CD4-positive, alpha-beta T cell treated with Interleukin-15 for 1 hour (primary cell): ENCODE measurements at places on chromosomes 5 and 9.

DNA sequence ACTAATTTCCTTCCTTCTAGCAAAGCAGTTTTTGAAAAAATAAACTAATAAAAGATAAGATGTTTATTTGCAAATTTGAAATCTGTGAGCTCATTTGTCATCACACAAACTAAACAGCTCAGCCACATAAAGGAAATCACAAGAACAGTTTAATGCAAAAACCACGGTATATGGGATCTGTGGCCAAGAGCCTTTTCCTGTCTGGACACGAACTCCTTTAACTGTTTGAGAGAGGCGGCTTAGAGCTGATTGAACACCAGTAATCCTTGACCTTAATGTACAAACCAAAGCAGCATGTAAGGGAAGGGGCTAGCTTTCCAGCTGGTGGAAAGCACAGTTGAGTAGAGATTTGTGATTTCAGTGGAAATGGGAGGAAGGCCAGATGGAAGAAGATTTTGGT lies 66.3 kb upstream of the SPINK5 start:
- no peak for DNase-seq

DNA sequence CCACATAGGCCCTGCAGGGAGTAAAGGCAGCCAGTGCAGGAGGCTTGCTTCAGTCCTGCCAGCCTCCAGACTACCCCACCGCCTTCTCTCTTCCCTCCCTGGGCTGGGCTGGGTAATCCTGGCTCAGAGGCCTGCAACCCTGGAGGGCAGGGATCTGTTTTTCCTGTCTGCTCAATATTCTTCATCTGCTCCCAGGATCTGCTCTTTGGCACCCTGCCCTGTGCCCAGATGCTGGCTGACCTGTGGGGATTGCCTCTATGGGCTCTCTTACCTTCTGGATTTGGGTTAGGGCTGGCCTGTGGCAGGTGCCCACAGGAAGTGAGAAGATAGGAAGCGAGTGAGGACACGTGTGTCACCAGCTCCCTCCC lies 7.3 kb upstream of the ANGPTL2 start:
- no peak for DNase-seq

DNA sequence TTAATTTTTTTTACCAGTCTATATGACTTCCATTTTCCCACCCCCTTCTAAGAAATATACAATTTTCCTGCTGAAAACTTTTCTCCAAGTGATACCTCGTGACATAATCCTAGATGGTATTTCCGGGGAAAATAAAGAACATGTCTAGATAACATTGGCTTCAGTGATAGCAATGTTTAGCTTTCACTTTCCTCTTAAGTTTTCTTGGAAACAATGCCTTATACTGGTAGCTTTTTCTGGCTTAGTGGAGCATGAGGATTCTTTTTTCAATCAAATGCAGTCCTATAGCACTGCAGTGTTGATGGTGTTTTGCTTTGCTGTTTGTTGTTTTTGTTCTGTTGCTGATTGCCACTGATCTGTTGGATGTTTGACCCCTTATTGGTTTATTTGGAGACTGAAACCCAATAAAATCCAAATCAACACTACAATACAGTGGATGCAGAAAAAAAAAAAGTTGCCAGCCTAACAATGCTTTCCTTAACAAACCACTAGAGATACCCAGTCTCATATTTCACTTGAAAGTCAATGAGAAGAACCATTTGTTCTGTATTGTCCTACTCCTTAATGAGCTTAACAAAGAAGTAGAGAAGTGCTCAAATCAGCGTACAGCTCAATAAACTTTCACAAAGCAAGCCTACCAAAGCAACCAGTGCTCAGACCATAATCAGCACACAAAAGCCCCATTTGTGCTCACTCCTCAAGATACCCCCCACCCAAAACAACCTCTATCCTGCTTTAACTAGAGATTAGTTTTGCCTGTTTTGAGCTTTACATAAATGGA lies 74.2 kb upstream of the GRAMD2B start:
- no peak for DNase-seq

- DNase-seq = no peak
Measured at GRCh38 chr5:55036477-55036876, 12.4 kb downstream of the GZMK start.

- DNase-seq = no peak
Measured at GRCh38 chr9:87513161-87513560, 15.5 kb downstream of the DAPK1 start.

DNA sequence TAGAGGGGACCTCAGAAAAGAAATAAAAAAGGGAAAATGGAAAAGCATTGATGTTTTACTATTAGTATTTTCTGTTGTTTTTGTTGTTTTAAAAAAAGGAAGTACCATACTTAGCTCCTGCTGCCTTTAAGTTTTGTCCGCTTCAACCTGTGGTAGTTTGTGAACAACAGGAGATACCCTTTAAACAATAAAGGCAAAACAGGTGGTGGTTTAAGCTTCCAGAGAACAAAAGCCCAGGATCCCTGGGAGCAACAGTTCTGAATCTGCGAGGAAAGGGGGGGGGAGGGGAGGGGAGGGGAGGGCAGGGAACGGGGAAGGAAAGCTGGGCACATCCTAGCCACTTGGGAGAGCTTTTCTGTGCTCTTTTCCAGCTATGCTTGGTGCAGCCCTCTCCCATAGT lies 2.1 kb upstream of the PSIP1 start:
- no peak for DNase-seq

GRCh38 chr5:107867266-107867665 lies 196.5 kb upstream of the EFNA5 start:
- no peak for DNase-seq
